Transverse colon (tissue), 4 donors: ENCODE measurements at places on chromosomes 2 and 18. TPM values are rescaled to one million over a fixed set of nuclear protein-coding genes. Genes with fewer than 3 reads are reported as not detected.

DNA sequence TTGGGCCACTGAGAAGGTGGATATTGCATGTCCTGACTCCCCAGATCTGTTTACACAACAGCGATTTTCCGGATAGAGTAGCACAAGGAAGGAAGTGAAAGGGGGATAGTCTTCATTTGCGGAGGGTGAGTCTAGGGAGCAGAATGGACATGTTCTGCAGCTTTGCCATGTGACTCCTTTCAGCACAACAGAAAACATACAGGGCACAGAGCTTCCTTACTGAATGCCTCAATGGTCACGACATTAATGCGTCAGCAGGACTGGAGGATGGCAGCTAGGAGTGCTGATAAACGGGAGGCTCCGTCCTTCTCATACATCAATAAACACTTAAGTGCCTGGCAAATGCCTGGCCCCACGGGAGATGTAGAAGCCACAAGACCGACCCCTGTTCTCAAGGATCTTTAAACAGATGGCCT lies 163.0 kb downstream of the FAM210A start:
- H3K4me3 ChIP-seq = no peak overlapping the region
- H3K4me1 ChIP-seq = peaks cover 25% of the 10 kb centered on the region
- H3K27me3 ChIP-seq = no peaks in the 10 kb centered on the region
- no peaks in the 10 kb centered on the region for H3K36me3 ChIP-seq

GRCh38 chr2:143428700-143429099 lies 299.5 kb downstream of the ARHGAP15 start:
- H3K27ac ChIP-seq = no peak overlapping the region
- no peaks in the 10 kb centered on the region for H3K4me1 ChIP-seq
- H3K36me3 ChIP-seq = no peaks in the 10 kb centered on the region
- DNase-seq = no peak
- H3K4me3 ChIP-seq = no peak overlapping the region

GRCh38 chr2:208062961-208063360 lies 37.6 kb upstream of the PLEKHM3 start:
- H3K4me1 ChIP-seq = no peaks in the 10 kb centered on the region
- no peak overlapping the region for H3K27ac ChIP-seq
- no peak overlapping the region for H3K4me3 ChIP-seq
- H3K27me3 ChIP-seq = no peaks in the 10 kb centered on the region
- no peak for DNase-seq
- no peaks in the 10 kb centered on the region for H3K36me3 ChIP-seq

DNA sequence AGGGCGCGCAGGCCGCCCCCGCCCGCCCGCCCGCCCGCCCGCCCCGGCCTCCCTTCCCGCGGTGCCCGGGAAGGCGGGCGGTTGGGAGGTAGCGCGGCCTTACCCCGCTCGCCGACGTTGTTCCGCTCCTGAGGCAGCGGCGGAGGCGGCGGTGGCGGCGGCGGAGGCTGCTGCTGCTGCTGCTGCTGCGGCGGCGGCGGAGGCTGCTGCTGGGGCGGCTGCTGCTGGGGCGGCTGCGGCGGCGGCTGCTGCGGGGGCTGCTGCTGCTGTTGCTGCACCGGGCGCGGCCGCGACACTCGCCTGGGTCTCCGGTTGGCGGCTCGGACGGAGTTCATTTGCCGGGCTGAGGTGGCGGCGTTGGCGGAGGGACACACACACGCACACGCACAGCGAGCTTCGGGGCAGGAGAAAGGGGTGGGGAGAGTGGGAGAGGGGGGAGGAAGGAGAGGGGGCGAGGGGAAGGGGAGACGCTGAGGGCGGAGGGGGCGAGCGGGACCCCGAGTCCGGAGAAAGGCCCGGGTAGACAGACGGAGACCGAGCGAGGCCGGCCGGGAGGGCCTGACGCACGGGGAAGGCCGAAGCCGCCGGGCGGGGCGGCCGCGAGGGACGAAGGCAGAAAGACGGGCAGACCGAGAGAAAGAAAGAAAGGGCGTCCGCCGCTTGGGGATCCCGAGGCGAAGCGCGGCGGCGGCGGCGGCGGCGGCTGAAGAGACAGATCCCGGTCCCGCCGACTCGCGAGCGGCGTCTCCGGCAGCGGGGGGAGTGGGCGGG lies 727 bp downstream of the FBXO11 start:
- peak overlapping the region; percentile 81 for H3K4me3 ChIP-seq
- H3K27ac ChIP-seq = peak overlapping the region; percentile 100
- no peaks in the 10 kb centered on the region for H3K27me3 ChIP-seq

GRCh38 chr2:193476171-193476800 lies 1281.6 kb upstream of the TMEFF2 start:
- no peak overlapping the region for H3K4me3 ChIP-seq
- no peaks in the 10 kb centered on the region for H3K4me1 ChIP-seq
- no peaks in the 10 kb centered on the region for H3K36me3 ChIP-seq
- no peaks in the 10 kb centered on the region for H3K27me3 ChIP-seq

DNA sequence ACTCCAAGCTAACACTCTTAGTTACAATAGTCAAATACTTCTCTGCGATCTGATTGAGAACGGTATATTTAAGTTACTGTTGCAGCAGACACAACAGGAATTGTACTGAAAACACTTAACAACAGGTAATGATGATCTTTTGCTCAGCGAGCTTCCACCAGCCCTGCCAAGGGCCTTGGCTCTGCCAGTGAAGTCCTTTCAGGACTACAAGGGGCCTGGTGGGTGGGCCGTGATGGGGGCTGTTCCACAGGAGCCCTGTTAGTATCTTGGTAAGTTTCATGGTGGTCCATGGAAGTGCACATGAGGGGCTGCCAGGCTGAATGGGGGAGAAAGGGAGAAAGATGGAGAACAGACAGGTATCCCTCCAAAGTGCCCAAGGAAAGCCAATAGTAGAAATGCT lies 178.6 kb upstream of the DOK6 start:
- no peak overlapping the region for H3K27ac ChIP-seq
- DNase-seq = no peak
- H3K36me3 ChIP-seq = no peaks in the 10 kb centered on the region
- no peaks in the 10 kb centered on the region for H3K27me3 ChIP-seq

- no peak for DNase-seq
- H3K27ac ChIP-seq = no peak overlapping the region
- no peaks in the 10 kb centered on the region for H3K36me3 ChIP-seq
- H3K4me1 ChIP-seq = no peaks in the 10 kb centered on the region
Observed at GRCh38 chr2:6297238-6297637, 568.5 kb downstream of the CMPK2 start.

DNA sequence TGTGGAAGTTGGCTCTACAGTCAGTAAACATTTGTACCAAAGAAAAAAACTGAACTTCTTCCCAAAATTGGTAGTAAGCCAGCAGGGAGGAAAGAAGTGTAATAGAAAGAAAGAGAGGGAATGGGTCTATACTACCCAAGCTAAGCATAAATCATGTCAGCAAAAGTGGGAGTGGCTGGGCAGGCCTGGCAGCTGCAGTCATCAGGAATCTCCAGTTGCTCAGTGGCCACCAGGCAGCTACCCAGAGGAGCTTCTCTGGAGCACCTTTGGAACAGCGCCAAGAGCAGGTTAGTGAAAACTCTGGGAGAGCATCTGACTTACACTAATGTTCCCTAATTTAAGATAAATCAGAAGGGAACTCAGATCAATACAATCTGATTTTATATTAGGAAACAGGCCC lies 14.3 kb downstream of the FRZB start:
- no peaks in the 10 kb centered on the region for H3K27me3 ChIP-seq
- no peaks in the 10 kb centered on the region for H3K36me3 ChIP-seq
- H3K4me3 ChIP-seq = no peak overlapping the region
- no peak for DNase-seq

DNA sequence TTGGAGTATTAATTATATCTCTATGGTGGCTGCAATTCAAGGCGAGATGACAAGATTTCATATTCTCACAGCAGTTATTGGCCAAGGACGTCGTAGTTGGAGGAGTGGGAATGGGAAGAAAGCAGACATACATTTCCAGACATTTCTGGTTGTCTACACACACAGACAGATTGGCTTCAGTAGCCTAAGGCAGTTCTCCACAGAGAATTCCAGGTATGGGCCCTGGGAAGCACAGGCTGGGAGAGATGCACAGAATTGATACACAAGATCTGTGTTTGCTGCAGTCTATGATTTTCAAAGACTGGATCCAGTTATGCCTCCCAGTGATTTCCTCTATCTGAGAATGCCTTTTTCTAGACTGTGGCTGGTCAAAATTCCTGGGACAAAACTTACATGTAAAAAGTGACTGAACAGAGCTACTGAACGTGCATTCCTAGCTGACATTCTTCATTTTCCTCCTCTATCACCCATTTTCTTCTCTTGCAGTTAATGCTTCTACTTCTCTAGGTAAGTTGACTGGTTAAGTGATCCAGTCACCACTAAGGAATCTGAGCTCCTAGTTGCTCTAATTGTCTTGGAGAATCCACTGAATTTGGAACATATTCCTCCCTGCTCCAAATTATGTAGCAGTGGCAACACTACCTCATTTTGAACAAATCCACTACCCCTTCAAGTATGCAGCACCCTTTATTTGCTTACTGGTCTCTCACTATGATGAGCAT lies 386.7 kb upstream of the CDH7 start:
- no peak overlapping the region for H3K27ac ChIP-seq
- H3K4me3 ChIP-seq = no peak overlapping the region
- no peaks in the 10 kb centered on the region for H3K36me3 ChIP-seq
- no peaks in the 10 kb centered on the region for H3K4me1 ChIP-seq

DNA sequence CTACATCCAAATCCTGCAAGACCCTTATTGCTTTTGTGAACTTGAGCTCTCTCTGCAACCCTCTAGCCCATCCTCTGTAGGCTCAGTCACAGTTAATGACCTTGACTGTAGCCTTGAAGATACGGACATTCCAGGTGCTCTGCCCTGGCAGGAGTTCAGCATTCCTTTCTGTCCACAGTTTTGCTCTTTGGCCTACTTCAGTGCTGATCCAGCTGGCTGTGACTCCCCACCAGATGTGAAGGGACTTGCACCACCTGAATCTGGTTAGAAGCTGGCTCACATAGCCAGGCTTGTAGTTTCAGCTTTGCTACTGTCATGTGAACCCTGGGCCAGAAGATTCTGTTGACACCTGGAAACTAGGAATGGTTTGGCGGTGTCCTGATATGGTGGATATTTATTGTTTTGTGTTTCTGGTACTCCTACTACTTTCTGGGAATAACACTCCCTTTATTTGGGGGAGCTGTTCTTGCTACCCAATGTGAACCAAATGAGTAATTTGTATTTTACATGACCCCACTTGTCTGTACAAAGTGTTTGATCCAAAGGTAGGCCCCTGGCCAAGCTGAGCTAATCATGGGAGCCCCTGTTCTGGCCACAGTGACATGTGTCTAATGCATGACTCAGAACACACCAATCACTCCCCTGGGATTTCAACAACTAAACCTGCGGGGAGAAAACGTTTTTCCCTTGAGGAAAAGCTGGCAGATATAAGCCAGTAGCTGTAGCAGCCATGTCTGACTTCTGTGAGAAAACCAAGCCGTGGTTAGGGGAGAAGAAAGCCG lies 73.4 kb downstream of the CDCA7 start:
- no peaks in the 10 kb centered on the region for H3K36me3 ChIP-seq
- no peaks in the 10 kb centered on the region for H3K27me3 ChIP-seq
- DNase-seq = no peak

GRCh38 chr2:62427146-62427545 lies 78.8 kb downstream of the TMEM17 start:
- H3K27ac ChIP-seq = no peak overlapping the region
- no peaks in the 10 kb centered on the region for H3K27me3 ChIP-seq
- H3K36me3 ChIP-seq = no peaks in the 10 kb centered on the region

- H3K4me1 ChIP-seq = no peaks in the 10 kb centered on the region
- no peaks in the 10 kb centered on the region for H3K36me3 ChIP-seq
- DNase-seq = no peak
- H3K27ac ChIP-seq = no peak overlapping the region
- H3K27me3 ChIP-seq = no peaks in the 10 kb centered on the region
Observed at GRCh38 chr2:144583741-144584453, 64.0 kb upstream of the ZEB2 start.

DNA sequence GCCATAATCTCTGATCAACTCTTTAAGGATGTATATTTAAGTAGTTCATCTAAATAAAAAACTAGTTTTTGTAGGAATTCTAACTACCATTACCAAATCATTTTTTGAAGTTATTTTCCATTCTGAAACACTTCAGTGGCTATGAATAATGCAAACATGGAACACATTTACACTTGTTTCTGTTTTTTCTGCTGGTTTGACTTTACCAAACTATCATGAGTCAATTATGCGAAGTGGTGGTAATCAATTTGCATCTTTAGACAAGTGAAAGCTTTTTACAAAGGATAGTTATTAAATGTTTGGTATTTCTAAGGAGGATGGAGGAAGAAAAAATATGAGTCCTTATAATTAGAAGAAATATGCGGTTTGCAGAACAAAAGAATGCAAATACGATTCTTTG lies 202.0 kb upstream of the MMADHC start:
- no peak overlapping the region for H3K27ac ChIP-seq
- no peak overlapping the region for H3K4me3 ChIP-seq
- no peak for DNase-seq

DNA sequence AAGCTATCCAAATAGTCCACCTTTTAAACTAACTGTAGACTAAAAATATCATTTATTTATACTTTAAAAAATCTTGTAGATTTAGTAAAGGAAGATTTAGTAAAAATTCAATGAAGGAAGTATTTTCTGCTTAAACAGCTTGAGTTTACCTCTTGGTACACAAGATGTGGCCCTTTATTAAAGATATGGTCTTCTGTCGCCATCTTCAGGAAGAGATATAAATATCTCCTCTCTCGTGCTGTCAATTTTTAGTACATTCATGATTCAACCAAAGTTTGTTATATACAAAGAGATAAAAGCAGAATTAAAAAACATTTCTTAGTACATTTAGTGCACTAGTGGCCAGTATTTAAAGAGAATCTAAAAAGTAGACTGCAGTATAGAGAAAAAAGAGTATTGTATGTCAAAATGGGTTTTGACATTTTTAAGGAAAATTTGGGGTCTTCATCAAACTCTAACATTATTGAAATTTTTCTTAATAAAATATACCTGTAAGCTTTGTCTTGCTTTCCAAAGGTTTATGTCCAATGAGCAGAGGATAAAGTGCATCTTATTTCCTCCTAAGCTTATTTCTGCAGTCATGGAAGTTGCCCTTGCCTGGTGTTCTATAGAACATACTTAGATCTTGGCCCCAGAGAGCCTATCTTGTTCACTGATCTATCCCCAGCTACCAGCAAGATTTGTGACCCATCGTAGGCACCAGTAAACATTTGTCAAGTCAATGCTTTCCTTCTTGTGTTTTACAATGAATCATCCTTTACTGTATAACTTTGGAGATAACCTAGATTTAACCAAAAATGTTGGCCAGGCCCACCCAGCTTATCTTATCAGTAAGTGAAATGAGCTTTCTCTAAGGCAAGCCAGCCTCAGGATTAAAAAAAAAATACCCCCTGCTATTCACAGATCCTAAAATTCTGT lies 18.5 kb upstream of the EML6 start:
- no peaks in the 10 kb centered on the region for H3K36me3 ChIP-seq
- H3K27ac ChIP-seq = no peak overlapping the region
- peaks cover 4% of the 10 kb centered on the region for H3K27me3 ChIP-seq
- peaks cover 20% of the 10 kb centered on the region for H3K4me1 ChIP-seq
- no peak overlapping the region for H3K4me3 ChIP-seq
- DNase-seq = no peak

GRCh38 chr2:219475697-219476651 lies 22.7 kb upstream of the GMPPA start:
- H3K36me3 ChIP-seq = no peaks in the 10 kb centered on the region
- peaks cover 4% of the 10 kb centered on the region for H3K4me1 ChIP-seq
- peak overlapping the region; percentile 36 for H3K27ac ChIP-seq
- peak; percentile 78 for DNase-seq
- peaks cover 4% of the 10 kb centered on the region for H3K27me3 ChIP-seq
- no peak overlapping the region for H3K4me3 ChIP-seq

The FN1 gene
- total RNA-seq = 169 TPM

GRCh38 chr2:34954758-34955157 lies 1355.7 kb upstream of the FAM98A start:
- no peaks in the 10 kb centered on the region for H3K36me3 ChIP-seq
- H3K27ac ChIP-seq = no peak overlapping the region
- H3K4me1 ChIP-seq = no peaks in the 10 kb centered on the region
- no peak overlapping the region for H3K4me3 ChIP-seq

The CXCR1 gene
- total RNA-seq = not detected
